ENCODE measurements at places on chromosomes 7 and 10.

- no peak for DNase-seq
Observed at GRCh38 chr7:87712571-87712970, 84.4 kb downstream of the RUNDC3B start.

DNA sequence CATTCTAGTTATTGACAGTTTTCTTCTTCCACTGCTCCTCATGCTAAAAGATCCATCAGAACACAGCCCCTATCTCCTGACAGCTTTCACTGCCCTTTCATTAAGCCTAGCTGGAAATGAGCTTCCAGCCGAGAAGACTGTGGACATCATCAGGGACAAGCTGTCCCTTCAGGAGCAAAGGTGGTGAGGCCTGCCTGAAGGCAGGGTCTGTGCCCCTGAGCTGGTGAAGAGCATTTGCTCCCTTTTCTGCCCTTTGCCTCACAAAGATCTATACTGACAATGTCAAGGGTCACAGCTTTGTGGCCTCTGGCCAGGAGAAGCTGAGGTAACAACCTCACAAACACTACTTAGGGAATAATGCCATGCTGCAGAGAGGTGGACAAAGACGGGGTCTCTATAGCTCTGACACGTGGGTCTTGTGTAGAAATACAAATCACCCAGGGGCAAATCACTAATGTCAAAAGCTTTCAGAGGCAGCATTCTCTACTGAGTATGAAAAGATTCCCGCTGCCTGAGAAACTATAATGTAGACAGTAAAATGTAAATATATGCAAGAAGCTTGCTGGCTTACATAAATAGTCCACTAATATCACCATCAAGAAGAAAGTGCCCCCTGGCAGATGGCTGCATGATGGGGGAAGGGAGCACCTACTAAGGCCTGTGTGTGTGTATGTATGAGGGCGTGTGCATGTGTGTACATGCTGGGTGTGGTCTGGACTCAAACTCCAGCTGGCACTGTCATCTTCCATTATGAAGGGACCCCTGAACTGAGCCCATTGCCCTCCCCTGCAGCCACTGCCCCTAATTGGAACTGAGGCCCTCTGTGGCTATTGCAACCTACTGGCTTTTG, 55.8 kb downstream of the HBP1 start:
- no peak for DNase-seq

DNA sequence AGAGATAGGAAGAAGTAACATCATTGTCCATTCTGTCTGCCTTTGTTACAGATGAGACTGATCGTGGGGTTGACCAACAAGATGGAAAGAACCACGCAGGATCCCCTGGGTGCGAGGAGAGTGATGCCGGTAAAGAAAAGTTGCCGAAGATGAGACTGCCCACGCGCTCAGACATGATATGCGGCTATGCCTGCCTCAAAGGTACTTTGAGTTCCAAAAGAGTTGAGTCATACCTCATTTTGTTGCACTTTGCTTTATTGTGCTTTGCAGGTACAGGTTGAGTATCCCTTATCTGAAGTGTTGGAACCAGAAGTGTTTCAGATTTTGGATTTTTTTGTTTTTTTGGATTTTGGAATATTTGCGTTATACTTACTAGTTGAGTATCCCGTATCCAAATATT, 12.2 kb upstream of the CLCN1 start:
- DNase-seq = no peak

- no peak for DNase-seq
Observed at GRCh38 chr7:105306298-105306748, 82.4 kb downstream of the SRPK2 start.

DNA sequence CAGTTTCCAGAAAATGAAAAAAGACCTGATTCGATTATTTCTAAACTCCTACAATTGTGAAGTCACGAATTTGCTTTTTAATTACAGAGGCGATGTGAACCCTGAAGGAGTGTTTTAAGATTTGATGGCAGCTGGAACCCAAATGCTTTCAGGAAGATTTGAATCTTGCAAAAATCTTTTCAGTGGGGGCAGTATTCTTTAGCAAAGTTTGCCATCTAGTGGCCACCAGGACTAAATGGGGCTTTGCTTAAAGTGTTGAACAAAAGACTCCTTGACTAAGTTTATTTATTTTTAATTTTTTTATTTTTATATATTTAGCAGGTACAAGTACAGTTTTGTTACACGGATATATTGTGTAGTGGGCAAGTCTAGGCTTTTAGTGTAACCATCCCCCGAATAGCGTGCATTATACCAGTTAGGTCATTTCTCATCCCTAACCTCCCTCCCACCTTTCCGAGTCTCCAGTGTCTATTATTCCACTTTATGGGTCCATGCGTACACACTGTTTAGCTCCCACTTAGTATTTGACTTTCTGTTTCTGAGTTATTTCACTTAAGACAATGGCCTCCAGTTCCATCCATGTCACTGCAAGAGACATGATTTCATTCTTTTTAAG, 98.8 kb downstream of the CACNB2 start:
- no peak for DNase-seq

Measured in heart right ventricle (tissue), 16 donors.